ENCODE measurements at places on chromosomes 3 and 15.

GRCh38 chr15:66210684-66211083 is 42.9 kb downstream of the MEGF11 start:
- no peak for DNase-seq

- no peak for DNase-seq
These were observed 127.5 kb upstream of the THRB start for GRCh38 chr3:24622138-24622537.

- no peak for DNase-seq
These were observed 316.2 kb downstream of the IL5RA start for GRCh38 chr3:2793987-2794386.

DNA sequence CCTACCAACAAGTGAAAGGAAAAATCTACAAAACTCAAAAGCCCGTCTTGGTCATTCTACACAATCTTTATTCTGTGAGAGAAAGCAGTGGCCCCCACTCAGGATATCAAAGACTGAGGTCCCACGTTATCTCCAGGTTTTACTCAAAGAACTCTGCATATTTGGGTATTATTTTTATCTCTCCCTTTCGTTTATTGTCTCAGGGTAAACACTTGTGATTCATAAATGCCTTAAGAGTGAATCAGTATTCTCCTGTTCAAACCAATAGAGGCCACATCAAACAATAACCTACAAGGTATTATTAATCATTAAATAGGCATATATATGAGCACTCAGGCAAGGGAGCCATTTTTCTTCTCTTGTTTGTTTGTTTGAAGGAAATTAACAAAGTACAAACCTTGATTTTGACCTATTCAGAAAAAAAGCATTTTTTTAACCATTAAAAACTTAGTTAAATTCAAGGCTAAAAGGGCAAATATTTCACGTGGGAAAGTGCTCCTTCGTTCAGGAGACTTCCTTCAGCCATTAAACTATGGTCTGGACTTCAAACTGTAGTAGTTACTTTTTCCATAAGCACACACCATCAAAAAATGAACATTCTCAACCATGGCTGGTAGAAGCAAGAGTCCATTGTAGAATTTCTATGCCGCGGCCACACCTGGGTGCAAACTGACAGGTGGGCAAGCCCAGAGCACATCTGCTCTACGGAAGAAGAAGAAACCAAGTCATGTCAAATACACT is 13.9 kb upstream of the HES1 start:
- DNase-seq, result no peak

- no peak for DNase-seq
These were observed 400.0 kb upstream of the C2CD4B start for GRCh38 chr15:62564886-62565633.

DNA sequence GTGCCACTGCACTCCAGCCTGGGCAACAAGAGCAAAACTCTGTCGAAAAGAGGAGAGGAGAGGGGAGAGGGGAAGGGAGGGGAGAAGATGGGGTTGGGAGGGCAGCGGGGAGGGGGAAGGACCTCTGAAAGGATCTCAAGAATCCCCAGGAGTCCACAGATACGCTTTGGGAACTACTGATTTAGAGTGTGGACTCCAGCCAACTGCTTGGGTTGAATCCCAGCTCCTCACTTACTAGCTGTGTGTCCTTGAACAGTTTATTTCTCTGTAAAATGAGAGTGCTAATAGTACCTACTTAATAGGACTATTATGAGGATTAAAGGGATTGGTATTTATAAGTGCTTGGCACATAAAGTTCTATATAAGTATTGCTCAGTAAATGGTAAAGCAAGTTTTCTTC is 45.0 kb upstream of the FAH start:
- peak; percentile 28 for DNase-seq

GRCh38 chr15:85671156-85671555 is 123.6 kb downstream of the KLHL25 start:
- no peak for DNase-seq

DNA sequence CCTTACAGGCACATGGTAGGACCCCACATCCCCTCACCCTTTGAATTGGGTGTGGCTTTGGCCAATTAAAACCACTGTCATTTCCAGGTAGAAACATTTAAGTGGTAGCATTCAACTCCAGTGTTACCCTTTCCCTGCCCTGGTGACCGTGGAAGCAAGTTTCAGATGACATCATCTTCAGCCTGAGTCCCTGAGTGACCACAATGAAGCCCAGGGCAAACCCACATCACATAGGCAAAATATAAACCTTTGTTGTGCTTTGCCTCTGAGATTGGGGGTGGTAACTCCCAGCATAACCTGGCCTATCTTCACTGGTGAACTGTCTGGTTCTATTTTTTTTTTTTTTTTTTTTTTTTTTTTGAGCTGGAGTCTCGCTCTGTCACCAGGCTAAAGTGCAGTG is 404.0 kb upstream of the WNT5A start:
- DNase-seq, result no peak

- DNase-seq, result peak; percentile 17
These were observed 29.3 kb upstream of the MEF2A start for GRCh38 chr15:99536422-99537040.

DNA sequence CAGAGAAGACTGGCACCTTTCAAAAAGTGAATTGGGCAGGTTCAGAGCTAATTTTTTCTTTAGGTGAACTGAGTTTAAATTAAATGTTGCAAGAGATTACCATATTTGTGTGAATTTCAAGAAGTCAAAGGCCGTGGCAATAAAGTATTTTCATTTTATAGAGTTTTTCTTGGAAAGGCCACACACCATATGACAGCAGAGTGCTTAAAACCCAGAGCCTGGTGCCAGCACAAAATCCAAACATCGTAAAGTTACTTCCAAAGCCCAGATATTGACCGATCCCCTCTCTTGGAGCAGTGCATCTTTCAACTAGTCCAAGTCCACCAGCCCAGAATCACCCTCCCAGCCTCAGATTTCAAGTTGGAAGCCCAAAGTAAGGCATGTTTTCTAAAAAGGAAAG is 164.5 kb downstream of the VGLL4 start:
- DNase-seq, result no peak

DNA sequence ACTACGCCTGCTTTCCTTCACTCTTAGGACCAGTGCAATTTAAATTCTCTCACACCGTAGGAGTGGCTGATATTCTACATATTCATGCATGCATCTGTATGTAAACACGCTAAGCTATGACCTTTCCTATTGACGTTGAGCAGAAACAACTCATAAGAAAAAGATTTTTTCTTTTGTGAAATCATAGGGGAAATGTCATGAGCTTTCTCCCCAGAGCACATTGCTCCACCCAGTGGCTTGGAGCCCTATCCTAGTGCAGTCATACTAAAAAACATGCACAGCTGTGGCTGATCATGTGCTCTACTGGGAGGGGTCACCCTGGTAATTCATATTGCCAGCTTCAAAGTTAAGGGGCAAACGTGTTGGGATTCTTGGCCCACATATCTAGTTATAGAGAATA is 1.8 kb upstream of the MESD start:
- no peak for DNase-seq

DNA sequence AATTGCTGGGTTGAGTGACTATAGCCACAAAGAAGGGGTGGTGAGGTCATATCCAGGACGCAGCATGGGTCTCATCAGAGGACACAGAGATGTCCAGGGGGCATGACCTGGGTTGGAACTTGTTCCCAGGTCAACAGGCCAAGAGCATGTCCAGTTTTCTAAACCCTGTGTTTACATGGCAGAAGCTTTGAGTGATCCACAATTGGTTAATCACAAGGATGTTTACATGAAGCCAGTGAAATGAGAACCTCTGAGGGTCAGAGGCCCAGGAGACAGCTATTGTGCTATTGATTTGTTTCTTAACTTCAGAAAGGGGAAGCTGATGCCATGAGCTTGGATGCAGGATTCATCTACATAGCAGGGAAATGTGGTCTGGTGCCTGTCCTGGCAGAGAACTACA is 42.2 kb upstream of the TOPBP1 start:
- no peak for DNase-seq

DNA sequence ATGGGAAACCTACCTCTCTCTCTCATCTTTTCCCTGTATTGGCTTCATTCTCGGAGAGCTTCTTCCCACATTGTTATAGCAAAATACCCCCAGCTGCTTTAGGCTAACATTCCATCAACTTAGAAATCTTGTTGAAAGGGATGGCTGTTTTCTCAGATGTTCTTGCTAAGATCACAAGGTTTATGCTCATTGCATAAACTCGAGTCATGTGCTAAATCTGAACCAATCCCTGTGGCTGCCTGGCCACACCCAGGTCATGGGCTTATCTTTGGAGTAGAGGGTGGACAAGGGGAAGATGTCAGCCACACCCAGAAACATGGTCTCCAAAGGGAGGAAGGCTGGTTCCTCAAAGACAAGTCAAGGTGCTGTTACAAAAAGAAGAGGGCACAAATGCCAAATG is 150.6 kb upstream of the UMPS start:
- no peak for DNase-seq

DNA sequence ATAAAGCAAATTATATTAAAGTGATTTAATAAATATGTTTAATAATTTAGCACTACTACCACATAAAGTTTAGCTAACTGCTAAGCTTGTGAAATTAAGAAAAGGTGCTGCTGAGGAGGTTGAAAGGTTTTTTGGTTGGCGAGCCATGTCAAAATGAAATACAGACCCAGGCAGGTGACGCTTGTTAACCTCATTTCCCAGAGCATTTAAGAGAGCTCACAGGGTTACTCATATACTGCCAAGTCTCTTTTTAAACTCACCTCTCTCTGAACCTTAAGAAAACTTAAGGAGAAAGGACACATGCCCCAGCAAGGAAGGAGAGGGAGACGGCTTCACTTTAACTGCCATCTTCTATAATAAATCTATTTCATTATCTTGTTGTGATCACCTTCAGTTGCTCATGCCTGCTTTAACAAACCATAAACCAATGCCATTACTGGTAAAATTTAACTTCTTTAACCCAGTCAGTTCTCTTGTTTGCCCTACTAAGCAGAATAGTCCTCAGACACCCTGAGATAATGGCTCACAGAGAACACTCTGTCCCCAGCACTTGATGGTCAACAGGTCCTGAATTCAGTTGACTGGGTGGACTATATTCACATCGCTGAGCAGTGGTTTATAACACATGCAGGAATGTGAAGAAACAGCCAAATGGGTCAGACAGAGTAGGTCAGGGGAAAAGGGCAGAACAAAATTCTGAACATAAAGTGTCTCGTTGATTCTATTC is 540.1 kb downstream of the UNC13C start:
- DNase-seq, result peak; percentile 52

DNA sequence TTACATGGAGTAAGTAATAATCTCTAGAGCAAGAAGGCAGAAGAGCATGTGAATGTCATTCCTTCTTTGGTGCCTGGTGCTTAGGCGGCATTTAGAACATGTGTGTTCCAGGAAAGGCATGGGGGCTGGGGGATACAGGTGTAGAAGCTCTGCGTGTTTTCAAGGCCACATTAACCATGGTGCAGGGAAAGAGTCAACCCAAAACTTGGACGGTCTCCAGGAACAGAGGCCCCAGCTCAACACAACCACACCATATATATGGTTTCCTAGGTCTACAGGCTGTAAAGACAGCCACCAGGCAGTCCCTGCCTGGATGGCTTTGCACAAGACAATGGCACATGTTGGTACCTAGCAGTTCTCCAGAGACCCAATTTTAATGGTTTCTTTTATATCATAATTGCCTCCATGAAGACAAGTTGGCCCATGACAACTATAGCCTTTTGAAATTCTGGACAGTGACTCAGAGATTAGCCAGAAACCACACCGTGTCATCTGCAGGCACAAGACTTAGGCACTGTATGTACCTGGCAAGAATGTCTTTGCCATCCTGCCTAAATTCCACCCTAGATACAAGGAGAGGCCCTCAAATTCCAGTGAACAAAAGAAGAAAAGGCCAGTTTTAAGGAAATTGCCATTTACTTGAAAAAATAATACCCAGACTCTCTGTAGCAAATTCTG is 25.0 kb upstream of the DGKG start:
- DNase-seq, result no peak

- DNase-seq, result peak; percentile 88
These were observed 137.4 kb upstream of the UMPS start for GRCh38 chr3:124592658-124593441.

DNA sequence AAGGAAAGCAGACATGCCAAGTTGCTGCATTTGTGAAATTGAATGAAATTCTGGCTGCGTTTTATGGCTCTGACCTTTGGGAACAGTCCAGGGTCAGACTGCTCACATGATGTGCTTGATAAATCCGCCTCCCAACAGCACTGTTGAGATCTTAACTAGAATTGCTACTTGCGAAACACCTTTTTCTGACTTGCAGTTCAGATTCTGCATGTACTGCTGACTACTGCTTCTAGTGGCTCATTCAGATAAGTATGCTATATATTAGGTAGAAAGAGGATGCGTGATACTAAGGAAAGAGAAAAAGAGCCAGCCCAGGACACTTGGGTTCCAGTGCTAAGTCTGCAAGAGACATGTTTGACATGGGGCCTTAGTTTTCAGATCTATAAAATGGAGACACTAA is 129.4 kb downstream of the LPP start:
- DNase-seq, result no peak

- DNase-seq, result no peak
These were observed 260.5 kb downstream of the PTPRG start for GRCh38 chr3:61821823-61822251.

- peak; percentile 58 for DNase-seq
These were observed 757 bp upstream of the DIPK2A start for GRCh38 chr3:143970773-143971358.

DNA sequence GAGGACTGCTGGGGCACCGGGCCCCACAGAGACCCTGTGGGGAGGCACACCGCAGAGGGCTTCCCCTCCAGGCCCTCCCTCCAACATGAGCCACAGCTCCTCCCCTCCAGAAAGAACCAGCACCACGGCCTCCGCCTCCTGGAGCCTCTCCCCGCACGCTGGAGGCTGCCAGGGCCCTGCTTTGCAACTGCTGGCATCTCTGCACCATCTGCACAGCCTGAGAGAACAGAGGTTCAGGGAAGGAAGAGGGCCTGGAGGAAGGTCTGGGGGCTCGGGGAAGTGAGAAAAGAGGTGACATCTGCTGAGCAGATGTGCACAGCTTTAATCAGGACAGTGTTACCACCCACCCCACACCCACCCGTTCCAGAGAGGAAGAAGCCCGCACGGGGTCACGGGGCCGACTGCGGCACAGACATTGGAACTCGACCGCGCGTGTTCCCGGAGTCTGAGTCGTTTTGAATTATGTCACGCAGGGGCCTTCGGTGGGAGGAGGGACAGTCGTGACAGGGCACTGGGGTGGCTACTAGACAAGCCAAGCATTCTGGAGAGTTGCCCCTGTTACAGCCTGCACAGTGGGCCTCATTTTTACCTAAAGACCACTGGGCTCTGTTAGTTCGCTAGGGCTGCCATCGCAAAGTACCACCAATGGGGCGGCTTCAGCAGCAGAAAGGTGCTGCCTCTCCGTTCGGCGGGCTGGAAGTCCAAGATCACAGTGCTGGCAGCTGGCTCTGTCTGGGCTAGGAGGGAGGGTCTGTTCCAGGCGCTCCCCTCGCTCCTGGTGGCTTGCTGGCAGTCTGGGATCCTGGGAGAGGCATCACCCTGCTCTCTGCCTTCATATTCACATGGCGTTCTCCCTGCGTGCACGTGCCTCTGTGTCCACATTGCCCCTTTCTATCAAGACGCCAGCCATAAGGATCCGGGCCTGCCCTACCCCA is 194.8 kb downstream of the XXYLT1 start:
- no peak for DNase-seq

- DNase-seq, result no peak
These were observed 62.7 kb upstream of the MRPS22 start for GRCh38 chr3:139281096-139281495.

GRCh38 chr3:110533089-110533488 is 538.5 kb upstream of the NECTIN3 start:
- peak; percentile 10 for DNase-seq
